ENCODE measurements at places on chromosomes 6 and 20.
A peak's percentile ranks its signal among the peaks of the same experiment; 100 is the strongest.

DNA sequence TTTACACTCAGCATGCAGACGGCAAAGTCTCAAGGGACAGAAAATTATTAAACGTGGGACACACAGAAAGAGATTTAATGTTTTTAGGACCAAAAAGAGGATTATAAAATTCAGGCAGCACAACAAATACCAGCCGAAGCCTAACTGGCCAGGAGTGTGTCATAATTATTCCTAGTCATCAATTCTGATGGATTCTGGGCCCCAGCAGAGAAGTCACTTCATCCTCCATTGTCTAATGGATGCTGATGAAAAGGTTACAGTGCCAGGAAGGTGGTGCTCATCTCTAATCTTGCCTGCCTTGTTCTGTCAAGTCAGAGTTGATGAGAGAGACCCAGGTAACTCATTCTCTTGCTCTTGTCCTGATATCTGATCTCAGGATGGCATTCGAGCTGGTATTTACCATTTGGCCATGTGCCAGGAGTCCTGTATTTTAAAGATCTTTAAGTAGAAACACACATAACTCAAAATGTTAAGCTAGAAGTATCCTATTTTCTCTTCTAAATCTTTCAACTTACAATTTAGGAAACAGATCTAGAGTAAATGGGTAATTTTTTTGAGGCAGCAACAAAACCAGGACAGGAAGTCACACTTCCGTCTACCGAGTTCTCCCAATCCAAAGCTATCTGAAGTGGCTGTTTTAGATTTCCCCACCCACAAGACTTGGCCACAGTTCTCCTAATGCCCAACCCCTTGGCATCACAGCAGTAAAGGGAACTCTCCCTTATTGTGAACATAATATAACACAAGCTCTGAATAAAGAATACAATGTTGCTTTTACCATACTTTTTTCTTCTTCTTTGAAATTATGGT, 50.0 kb downstream of the ADAT2 start:
- DNase-seq: peak; percentile 81

DNA sequence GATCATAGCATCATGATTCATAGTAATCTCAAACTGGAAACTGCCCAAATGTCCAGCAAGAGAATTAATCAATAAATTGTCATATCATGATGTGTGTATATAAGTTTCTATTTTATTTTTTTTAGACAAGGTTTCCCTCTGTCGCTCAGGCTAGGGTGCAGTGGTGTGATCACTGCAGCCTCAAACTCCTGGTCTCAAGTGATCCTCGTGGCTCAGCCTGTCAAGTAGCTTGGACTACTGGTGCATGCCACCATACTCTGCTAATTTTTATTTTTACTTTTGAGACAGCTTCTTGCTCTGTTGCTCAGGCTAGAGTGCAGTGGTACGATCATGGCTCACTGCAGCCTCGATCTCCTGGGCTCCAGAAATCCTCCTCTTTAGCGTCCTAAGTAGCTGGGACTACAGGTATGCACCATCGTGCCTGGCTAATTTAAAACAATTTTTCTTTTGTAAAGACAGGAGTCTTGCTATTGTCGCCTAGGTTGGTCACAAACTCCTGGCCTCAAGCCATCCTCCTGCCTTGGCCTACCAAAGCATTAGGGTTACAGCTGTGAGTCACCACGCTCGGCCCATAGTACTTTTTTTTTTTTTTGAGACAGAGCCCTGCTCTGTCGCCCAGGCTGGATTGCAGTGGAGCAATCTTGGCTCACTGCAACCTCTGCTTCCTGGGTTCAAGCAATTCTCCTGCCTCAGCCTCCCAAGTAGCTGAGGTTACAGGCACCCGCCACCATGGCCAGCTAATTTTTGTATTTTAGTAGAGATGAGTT, 8.7 kb upstream of the ATRN start:
- peak; percentile 18 for DNase-seq

DNA sequence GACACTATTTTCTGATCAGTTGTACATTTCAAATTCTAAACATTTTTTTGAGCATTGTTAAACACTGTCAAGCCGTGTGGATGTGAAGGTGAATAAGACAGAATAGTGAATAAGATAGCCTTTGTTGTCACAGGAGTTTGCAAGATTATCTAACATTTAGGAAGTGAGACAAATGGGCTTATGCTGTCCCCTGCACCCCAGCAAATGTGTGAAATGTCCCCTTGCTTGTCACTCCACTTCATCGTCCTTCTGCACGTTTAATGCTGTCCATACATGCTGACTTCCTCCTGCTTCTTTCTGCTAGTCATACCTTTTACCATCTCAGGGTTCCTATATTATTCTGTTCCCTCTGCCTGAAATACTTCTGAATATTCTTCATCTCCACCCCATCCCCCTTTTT, 62.6 kb downstream of the CBFA2T2 start:
- DNase-seq: no peak

- DNase-seq: no peak
Measured at GRCh38 chr6:20837189-20837588, 302.9 kb downstream of the CDKAL1 start.

GRCh38 chr6:132964101-132964867, 149.9 kb downstream of the RPS12 start:
- no peak for DNase-seq

DNA sequence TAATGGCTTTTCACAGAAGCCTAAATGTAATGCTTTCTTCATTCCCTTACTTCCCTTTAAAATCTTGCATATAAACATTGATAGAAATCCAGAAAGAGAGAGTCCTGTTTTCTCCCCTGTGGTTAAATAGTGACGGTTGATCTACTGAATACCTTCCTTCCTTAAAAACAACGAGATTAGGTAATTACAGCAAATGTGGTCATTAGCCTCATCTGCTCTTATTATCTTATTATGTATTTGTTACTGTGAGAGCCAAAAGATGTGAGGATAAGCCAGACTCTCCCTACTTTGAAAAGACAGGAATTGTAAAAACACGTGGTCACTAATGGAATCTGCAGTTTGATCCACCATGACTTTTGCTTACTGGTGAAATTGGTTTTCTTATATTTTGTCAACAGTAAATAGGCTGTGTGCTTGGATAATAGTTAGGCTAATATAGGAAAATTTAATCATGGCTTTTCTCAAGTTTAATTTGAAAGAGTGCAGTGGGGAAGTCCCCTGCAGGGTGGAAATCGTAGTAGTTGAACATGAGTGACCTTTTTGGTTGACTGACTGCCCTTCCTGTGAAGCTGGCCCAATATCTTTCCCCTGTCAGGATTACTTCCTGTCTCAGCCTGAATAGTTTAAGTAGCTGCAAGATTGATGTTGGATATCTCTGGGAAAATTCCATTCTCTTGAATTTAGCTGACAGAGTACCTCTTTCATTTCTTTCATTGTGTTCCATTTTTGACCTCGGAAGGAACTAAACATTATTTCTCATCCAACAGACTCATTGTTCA, 62.8 kb downstream of the JARID2 start:
- DNase-seq: no peak

- DNase-seq: peak; percentile 89
Measured at GRCh38 chr6:40912158-40912946, 126.7 kb downstream of the UNC5CL start.

DNA sequence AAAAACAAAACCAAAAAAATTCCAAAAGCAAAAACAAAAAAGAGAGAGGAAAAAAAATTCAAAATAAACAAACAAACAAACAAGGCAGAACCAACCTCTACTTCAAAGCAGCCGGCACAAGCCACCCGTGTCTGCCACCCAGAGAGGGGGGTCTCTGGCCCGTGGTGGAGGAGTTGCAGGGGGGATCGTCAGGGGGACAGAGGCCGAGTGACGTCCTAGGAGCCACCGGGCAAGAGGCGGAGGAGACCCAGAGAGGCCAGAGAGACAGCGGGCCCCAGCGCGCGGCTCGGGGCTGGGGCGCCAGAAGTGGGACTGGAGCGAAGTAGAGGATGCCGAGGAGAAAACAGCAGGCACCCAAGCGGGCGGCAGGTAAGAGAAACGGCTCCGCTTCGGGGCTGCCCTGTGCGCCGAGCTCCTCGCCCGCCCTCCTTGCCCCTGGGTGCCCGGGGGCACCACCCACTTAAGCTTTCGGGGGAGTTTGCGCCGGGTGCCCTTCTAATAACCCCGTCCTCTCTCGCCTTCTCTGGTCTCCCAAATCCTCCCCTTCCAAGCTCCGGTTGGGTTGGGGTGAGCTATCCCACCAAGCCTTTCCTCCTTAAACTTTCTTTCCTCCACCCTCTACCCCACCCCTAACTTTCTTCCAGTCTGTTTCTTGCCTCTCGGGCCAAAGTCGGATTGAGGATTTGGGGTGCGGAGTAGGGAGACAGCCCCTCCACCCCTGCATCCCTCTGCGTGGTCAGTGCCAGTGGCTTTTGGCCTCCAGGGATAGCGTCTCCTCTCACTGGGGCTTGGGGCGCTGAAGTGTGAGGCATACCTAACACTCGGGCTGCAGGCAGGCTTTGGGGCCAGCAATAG, 1.0 kb downstream of the TSHZ2 start:
- DNase-seq: no peak

DNA sequence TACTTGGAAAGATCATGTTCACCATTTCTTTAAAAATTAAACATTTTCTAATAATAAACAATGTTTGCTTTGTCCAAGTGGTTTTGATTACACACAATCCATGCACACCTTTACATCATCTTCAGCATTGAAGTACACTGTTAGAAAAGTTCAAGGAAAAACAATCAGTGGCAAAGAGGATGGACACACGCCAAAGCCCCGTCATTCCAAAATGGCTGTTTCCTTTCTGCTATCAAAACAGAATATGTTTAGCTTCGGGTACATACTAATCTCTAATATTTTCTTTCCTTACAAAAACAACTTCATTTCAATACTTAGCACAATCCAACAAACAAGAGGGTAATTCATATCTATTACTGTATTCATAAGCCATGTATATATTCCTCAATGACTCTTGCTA, 24.5 kb downstream of the REPS1 start:
- no peak for DNase-seq

DNA sequence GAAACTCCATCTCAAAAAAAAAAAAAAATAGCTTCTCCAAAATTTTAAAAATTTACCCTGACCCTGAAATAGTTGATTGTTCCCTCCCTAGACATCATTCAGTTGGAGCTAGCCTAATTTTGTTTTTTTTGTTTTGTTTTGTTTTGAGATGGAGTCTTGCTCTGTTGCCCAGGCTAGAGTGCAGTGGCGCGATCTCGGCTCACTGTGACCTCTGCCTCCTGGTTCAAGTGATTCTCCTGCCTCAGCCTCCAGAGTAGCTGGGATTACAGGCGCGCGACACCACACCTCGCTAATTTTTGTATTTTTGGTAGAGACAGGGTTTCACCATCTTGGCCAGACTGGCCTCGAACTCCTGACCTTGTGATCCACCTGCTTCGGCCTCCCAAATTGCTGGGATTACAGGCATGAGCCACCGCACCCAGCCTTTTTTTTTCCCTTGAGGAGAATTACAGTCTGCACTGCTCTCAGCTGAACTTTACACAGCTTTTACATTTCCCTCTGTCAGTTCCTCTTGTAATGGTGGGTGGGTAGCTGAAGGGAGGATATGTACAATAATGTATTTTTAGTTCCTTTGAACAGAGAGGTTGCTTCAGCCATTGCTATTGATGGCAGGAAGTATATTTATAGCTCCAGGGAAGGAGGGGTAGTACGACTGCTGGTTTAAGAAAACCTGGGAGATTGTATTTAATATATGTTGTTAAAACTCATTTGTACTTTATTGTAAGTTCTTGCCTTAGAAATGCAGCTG, 27.7 kb downstream of the PTPRA start:
- DNase-seq: no peak

GRCh38 chr20:49392745-49393144, 89.7 kb downstream of the KCNB1 start:
- DNase-seq: no peak

GRCh38 chr6:98593676-98594075, 240.7 kb upstream of the POU3F2 start:
- DNase-seq: no peak

DNA sequence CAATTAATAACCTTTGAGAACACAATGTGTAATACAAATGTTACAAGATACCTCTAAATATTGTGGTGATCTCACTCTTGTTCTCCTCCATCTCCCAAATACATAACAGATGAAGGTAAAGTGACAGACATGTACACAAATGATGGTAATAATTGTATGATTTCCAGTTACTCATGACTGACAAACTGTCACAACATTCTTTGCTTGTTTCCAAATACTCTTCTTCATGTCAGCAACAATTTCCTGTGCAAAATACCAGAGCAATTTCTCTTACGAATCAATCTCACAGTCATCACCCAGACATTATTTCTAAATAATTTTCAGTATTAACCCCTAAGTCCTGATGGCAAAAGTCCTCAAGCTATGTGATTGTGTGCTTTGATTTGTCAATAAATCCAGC, 92.9 kb downstream of the RPS12 start:
- DNase-seq: peak; percentile 9

Measured in MCF 10A (cell line).